Endodermal cell (in vitro differentiated cells): ENCODE measurements at places on chromosomes 12 and 14. TPM values are rescaled to one million over a fixed set of nuclear protein-coding genes. Genes with fewer than 3 reads are reported as not detected.

GRCh38 chr12:52525661-52526499 lies 5.7 kb upstream of the KRT5 start:
- DNase-seq = peak; percentile 40

- DNase-seq = peak; percentile 81
These were observed 57.0 kb downstream of the NCOR2 start for GRCh38 chr12:124510301-124510970.

GRCh38 chr14:25111061-25111601 lies 61.2 kb upstream of the STXBP6 start:
- DNase-seq = no peak

- DNase-seq = no peak
These were observed 11.1 kb upstream of the PTGES3 start for GRCh38 chr12:56699020-56699661.

GRCh38 chr14:72679141-72679535 lies 214.8 kb downstream of the DPF3 start:
- no peak for DNase-seq

- peak; percentile 28 for DNase-seq
These were observed 128.3 kb downstream of the PLXNC1 start for GRCh38 chr12:94276725-94277124.

DNA sequence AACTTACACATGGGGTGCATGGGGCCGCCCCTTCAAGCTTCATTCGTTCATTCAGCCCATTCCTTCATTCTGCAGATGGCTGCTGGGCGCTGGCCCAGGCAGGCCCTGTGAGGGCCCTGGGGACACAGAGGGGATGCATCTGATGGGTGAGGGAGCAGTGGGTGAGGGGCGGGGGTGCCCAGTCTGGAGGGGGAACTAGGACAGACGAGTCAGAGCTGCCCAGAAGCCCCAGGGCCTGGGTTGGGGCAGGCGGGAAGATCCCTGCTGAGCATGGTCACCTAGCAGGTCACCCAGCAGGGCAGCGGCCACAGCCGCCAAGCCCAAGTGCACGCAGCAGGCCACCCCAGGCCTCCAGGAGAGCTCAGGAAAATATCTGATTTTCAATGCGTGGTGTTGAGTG lies 14.1 kb downstream of the TRMT61A start:
- DNase-seq = no peak

The HOXC10 gene
- not detected in 3 replicates for total RNA-seq

The SLC35F4 gene
- not detected in 3 replicates for total RNA-seq

The SMCO2 gene
- 1.0 TPM in 1 of 2 replicates, not detected in the other for total RNA-seq

The PUS7L gene
- total RNA-seq = 15.2 and 18.9 TPM in 2 replicates
